ENCODE measurements at places on chromosomes 7 and 10.

DNA sequence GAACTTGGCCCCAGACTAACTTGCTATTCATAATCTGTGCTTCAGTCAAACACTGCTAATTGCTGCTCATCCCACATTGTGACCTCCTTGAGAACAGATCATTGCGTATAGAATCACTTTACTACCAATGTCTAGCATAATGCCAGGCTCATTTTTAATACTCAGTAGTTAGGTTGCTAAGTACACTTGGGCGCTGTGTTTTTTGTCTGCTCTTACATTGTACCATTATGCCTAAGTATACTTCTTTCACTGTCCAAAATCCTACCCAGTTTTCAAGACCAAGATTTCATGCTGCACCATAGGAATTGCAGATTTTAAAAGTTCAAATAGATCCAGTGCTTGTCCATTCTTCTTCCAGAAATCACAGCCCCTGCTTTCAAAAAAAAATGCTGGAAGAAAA, 32.8 kb upstream of the TMEM106B start:
- DNase-seq = no peak

DNA sequence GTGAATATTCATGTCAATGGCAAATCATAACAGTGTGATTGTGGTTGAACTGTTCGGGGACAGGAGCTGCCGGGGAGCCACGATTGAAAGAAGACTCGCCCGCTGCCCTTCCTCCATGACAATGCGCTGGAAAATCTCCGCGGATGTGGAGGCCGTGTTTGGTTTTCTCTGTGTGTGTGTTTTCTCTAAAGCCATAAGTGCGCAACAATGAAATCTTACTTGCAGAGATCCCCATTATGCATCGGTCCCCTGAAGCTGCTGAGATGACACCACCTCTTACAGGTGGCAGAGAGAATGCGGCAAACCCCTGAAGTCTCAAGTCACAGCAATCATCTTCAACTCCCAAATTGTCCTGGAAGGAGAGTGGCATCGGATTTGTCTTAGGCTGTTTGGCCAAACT, 442.3 kb upstream of the MKI67 start:
- DNase-seq = no peak

- DNase-seq = no peak
Measured at GRCh38 chr10:123143825-123144168, 4.1 kb upstream of the HMX2 start.

DNA sequence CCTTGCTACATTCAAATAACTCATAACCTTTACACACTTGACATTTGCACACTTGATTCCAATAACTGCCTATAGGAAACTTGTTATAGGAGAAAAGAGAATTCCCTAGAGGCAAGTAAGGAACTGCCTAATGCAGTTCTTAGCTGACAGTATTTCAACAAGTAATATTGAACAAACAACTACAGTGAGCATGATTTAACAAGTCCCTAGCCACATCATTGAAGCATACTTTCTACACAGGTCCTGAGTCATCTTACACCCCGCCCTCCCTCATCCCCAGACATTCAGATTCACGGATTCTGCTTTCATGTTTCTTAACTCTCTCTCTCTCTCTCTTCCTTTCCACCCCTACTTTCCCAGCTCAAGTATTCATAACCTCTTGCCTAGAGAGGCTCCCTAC, 153.5 kb downstream of the LSM5 start:
- DNase-seq = no peak

All from kidney epithelial cell (primary cell).